ENCODE measurements at places on chromosomes 5 and 9.

- H3K4me3 ChIP-seq = no peak overlapping the region
- H3K27me3 ChIP-seq = no peaks in the 10 kb centered on the region
- no peaks in the 10 kb centered on the region for H3K4me1 ChIP-seq
- no peak for DNase-seq
- H3K36me3 ChIP-seq = no peaks in the 10 kb centered on the region
Measured at GRCh38 chr9:26034786-26035185, 356.5 kb upstream of the TUSC1 start.

DNA sequence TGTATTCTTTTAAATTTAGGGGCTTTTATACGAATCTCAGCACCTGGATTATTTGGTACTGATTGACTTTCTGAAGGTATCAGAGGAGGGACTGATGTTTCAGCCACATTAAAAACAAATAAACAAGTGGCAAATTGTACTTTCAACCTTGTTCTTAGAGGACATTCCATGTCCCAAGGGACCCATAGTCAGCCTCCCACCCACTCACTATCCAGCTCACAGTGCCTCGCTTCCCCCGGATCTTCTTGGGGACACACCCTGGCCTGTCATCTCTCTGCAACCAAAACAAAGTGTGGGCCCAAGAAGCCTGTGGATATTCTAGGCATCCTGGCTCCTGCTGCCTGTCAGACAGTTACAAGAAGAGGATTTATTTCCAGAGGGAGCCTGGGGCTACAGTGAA lies 8.8 kb upstream of the BOD1 start:
- no peaks in the 10 kb centered on the region for H3K27me3 ChIP-seq
- no peak overlapping the region for H3K4me3 ChIP-seq
- H3K4me1 ChIP-seq = peaks cover 7% of the 10 kb centered on the region
- no peaks in the 10 kb centered on the region for H3K36me3 ChIP-seq

DNA sequence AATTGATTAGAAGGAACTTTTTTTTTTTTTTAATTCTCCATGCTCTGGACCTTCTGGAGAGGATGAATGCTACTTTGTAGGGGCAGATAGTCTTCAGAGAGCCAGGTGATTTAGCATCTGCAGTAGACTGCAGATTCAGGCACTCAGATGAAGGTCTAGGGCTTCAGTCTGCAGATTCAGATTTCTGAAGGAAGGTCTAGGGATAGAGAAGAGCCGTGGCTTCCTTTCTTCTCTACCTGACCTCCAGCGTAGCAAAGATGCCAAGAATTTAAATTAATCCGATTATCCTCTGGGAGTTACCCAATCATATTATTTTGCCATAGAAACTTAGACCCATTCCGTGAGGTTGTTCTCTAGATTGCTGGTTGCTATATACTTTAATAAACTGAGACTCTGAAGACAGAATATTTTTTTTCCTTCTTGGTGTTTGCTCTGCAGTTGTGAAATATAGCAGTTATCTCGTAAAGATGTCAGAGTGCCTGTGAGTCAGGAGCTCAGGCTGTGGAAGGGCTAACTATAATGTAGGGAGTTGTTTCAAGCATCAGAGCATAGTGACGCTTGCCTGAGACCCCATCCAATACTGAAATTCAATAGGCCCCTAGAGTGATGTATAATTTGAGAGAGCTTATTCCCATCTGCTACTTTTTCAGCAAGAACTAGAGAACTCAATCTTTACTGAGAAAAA lies 132.7 kb upstream of the SLC12A2 start:
- no peaks in the 10 kb centered on the region for H3K27me3 ChIP-seq
- H3K4me3 ChIP-seq = no peak overlapping the region
- H3K36me3 ChIP-seq = peaks cover 7% of the 10 kb centered on the region
- no peak overlapping the region for H3K27ac ChIP-seq

DNA sequence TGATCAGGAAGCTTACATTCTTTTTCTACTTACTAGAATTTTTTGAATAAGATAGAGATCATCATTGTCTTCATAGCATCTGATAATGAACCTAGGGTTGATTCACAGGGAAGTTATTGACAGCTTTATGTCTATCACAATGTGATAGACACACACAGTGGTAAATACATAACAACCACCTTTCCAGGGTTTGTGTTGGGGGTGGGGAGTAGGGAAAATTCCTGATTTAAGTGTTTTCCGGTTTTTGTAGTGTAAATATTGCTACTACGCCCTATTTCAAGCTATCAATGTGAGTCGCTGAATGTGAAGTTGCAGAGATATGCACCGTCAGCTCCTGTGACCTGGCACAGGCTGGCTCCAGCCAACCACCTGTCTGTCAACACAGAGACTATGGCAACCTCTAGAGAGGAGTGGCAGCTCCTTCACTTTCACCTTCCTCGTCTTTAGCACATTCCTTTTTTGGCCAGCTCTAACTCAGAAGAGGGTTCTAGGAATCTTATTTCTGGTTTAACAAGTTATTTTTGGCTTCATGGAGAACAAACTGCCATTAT lies 224.9 kb downstream of the MAT2B start:
- no peak overlapping the region for H3K27ac ChIP-seq
- no peaks in the 10 kb centered on the region for H3K36me3 ChIP-seq
- H3K4me3 ChIP-seq = no peak overlapping the region
- no peaks in the 10 kb centered on the region for H3K27me3 ChIP-seq
- H3K4me1 ChIP-seq = peaks cover 8% of the 10 kb centered on the region

DNA sequence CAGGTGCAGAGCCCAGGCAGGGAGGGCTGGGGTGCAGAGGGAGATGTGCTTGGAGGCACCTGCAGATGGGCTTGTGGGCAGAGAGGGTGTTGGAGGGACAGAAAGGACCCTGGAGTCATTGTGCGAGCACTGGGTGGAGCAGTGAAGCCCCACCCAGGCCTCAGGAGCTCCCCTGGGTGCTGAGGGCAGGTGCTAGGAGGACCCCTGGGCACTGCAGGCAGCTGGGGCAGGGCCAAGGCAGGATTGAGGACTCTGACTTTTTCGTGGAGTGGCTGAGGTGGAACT lies 10.3 kb upstream of the SLC6A18 start:
- no peaks in the 10 kb centered on the region for H3K4me1 ChIP-seq
- DNase-seq = no peak
- H3K27me3 ChIP-seq = no peaks in the 10 kb centered on the region

DNA sequence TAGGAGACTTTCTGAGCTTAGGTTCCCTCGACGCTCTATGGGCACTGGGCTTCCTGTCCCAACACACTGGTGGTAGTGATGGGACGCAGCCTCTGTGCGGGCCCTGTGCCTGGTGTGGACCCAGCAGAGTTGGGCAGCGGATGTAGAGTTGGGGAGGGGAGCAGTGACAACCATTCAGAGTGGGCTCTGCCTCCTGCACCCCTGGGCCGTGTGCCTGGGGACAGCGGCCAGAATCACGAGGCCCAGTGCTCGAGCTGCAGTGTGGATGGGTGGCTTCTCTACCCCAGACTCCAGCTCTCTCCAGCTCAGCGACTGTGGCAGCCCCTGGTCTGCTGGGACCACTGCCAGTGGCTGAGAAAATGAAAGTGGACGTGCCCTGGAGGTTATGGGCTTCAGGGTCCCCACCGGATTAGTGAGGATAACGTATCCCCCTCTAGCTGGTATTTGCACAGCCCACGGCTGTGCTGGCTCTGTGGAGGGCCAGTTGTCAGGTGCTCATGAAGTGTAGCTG lies 18.6 kb downstream of the RXRA start:
- H3K27ac ChIP-seq = no peak overlapping the region
- H3K4me3 ChIP-seq = no peak overlapping the region
- no peaks in the 10 kb centered on the region for H3K27me3 ChIP-seq
- no peaks in the 10 kb centered on the region for H3K36me3 ChIP-seq
- H3K4me1 ChIP-seq = peaks cover 36% of the 10 kb centered on the region

DNA sequence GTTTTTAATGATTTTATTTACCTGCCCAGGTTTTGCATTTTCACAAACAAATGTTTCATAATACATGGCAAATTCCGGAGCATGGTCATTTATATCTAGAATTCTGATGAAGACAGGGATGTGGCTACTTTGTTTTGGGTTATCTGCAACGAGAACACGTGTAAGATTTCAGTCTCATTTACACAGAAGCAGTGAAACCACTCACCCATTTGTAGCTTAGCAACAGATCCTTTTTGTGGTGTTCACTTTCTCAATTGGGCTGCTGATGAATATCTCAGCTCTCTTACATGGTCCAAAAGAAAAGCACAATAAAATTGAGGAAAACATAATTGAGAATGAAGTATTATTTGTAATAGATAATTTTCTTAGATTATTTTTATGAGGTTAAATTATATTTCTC lies 148.6 kb downstream of the CDH9 start:
- no peak overlapping the region for H3K4me3 ChIP-seq
- H3K27ac ChIP-seq = no peak overlapping the region
- H3K4me1 ChIP-seq = no peaks in the 10 kb centered on the region
- DNase-seq = no peak

GRCh38 chr5:179344431-179345182 lies 654 bp downstream of the ADAMTS2 start:
- H3K36me3 ChIP-seq = no peaks in the 10 kb centered on the region
- no peak for DNase-seq
- peaks cover 10% of the 10 kb centered on the region for H3K4me1 ChIP-seq
- H3K27ac ChIP-seq = no peak overlapping the region
- H3K4me3 ChIP-seq = no peak overlapping the region

DNA sequence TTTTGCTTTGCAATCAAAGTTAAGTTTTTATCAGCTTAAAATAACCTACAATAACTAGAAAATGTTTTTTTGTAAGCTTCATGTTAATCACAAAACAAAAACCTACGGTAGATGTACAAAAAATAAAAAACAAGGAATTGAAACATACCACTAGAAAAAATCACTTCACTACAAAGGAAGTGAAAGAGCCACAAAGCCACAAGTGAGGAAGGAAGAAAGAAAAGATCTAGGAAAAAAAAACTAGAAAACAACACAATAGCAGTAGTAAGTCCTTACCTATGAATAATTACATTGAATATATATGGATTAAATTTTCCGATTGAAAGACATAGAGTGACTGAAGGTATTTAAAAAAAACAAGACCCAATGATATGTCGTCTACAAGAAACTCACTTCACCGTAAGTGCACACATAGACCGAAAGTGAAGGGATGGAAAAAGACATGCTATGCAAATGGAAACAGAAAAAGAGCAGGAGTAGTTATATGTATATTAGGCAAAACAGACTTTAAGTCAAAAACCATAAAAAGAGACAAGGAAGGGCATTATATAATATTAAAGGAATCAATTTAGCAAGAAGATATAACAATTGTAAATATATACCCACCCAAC lies 13.4 kb upstream of the ZDHHC21 start:
- DNase-seq = peak; percentile 58
- peaks cover 16% of the 10 kb centered on the region for H3K4me1 ChIP-seq
- H3K27me3 ChIP-seq = no peaks in the 10 kb centered on the region
- no peak overlapping the region for H3K27ac ChIP-seq
- no peak overlapping the region for H3K4me3 ChIP-seq

- H3K36me3 ChIP-seq = no peaks in the 10 kb centered on the region
- H3K4me3 ChIP-seq = no peak overlapping the region
- no peaks in the 10 kb centered on the region for H3K4me1 ChIP-seq
- no peak for DNase-seq
- no peak overlapping the region for H3K27ac ChIP-seq
Measured at GRCh38 chr5:137631453-137631852, 104.4 kb downstream of the KLHL3 start.

- no peak overlapping the region for H3K27ac ChIP-seq
- H3K27me3 ChIP-seq = peaks cover 15% of the 10 kb centered on the region
- H3K4me3 ChIP-seq = no peak overlapping the region
- DNase-seq = no peak
Measured at GRCh38 chr5:75608870-75609269, 2.4 kb upstream of the ANKDD1B start.

GRCh38 chr5:37850226-37850865 lies 10.5 kb upstream of the GDNF start:
- H3K4me1 ChIP-seq = no peaks in the 10 kb centered on the region
- no peak overlapping the region for H3K4me3 ChIP-seq
- H3K27me3 ChIP-seq = no peaks in the 10 kb centered on the region
- no peak overlapping the region for H3K27ac ChIP-seq

DNA sequence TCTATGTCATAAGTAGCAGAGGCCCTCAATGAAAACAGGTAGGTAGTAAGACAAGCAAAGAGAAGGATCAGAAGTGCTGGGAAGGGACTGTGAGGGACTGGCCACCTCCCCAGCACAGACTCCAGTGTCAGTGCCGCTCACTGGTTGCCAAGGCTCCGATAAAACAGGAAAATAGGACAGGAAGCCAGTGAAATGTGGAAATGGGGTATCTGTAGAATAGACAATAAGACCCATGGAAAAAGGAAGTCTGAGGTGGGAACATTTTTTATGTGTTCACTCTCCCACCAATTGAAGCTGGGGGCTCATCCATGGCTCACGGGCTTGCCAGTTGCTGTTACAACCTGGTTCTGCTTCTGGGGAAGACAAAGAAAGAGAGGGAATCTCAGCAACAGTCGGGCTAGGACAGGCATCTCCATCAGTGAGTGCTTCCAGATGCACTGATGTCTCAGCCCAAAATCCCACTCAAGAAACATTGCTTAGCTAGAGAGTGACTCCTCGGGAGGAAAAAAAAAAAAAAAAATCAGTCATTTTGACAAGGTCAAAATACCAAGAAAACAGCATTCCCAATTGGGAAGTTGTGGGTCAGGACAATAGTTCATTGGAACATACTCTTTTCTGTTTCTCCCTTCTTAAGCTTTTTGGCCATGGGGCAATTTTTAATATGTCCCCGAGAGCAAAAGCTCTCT lies 27.6 kb upstream of the NFIB start:
- no peaks in the 10 kb centered on the region for H3K36me3 ChIP-seq
- H3K27me3 ChIP-seq = no peaks in the 10 kb centered on the region
- H3K4me1 ChIP-seq = no peaks in the 10 kb centered on the region
- no peak for DNase-seq
- no peak overlapping the region for H3K27ac ChIP-seq
- no peak overlapping the region for H3K4me3 ChIP-seq

DNA sequence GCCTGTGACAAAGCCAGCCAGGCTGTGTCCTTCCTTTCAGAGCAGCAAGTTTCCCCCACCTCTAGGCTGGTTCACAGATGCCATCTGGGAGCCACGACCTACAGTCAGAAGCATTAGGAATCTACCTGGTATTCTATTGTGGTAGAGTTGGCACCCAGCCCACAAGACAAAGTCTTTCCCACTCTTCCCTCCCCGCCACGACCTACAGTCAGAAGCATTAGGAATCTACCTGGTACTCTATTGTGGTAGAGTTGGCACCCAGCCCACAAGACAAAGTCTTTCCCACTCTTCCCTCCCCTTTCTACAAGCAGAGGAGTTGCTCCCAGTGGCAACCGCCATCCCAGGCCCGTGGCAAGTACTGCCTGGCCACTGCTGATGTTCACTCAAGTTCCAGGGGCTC lies 157.8 kb upstream of the TNC start:
- no peak for DNase-seq
- H3K36me3 ChIP-seq = no peaks in the 10 kb centered on the region
- H3K4me3 ChIP-seq = no peak overlapping the region
- no peaks in the 10 kb centered on the region for H3K27me3 ChIP-seq
